ENCODE measurements at places on chromosomes 11 and 22.

- DNase-seq = no peak
Measured at GRCh38 chr22:39247361-39247760, 2.6 kb upstream of the PDGFB start.

GRCh38 chr11:57761301-57762234 is at the start of gene CTNND1:
CTNND1 (plus strand) TSS chr11:57761802; CDS start chr11:57791479, 29,677 bp downstream.
- DNase-seq = no peak

DNA sequence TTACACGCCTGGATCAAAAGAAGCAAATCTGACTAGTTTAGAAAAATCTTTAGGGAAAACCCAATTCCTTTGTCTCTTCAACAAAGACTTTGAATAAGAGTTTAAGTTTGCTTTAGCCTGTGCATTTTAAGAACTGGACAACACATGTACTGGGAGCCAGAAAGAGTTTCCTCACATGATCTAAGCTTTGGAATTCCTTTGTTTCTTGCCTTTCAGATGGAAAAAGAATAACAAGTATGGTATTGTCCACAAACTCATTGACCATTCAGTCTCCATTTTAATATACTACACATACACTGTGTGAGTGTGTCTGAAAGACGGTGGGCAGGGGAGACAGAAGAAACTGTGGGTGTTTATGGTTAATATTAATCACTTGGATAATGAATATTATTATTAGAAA is 205.6 kb downstream of the MAML2 start:
- no peak for DNase-seq

GRCh38 chr22:33932997-33933396 is 12.7 kb upstream of the LARGE1 start:
- no peak for DNase-seq
